AG20443 (cell line): ENCODE measurements at places on chromosomes 6 and 20.

DNA sequence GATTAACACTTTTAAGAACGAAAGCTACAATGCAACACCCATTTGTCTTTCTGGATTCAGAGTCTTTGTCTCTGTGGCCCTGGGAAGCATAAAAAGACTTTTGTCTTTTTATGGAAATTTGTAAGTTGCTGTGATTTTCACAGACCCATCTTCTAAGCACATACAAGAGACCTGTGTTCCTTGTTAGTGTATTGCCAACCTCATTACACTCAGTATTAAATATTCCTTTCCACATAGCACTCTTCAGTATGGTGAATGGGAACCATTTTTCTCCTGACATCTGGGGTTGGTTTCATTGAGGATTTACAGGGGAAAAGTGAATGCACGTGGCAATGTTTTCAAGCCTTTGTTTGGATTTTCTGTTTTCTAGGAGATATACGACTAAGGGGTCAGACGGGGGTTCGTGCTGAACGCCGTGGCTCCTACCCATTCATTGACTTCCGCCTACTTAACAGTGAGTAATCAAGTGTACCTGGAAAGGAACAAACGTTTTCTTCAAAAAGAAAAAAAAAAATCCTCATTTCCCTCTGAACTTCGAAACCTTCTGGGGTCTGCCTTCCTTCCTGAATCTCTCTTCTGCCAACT lies 141.7 kb downstream of the MTFR2 start:
- no peak for DNase-seq

DNA sequence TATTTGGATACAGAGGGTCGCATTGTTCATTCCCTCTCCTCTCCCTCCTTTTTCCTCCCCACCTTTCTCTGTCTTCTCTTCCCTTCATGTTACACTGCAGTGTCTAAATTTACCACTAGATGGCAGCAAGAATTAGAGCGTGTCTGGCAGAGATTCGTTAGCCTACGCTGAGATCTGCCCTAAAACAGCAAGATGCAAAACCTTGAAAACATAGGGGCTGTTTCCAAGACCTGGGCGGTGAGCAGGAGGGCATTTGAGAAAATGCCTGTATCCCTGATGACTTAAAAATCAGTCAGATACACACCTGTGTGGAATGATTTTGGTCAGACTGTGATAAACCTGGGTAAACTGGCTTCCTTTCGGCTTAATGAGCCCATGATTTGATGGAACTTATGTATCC lies 101.5 kb upstream of the ISM1 start:
- DNase-seq, result peak; percentile 71

GRCh38 chr6:132140189-132140588 lies 189.0 kb upstream of the CCN2 start:
- no peak for DNase-seq

DNA sequence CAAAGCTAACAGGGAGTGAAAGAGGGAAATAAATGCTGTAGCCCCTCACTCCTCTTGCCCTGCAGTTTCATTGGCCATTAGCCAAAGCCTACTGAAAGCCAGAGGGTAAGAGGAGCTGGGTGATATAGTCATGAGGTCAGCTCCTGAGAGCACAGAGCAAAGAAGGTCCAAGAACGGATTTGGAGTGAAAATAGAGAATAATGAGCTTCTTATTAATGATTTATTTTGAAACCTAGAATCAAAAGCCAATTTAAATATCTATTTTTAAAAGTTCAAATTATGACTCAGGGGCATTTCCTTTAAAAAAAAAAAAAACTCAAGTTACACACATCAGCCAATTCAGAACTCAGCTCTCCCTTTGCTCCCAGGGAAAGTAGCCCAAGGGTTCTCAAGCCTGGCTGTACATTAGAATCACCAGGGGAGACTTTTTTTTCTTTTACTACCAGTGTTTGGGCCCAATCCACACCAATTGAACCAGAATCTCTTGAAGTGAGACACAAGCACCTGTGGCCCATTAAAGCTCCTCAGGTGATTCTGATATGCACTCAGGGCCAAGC lies 79.1 kb downstream of the SNAP25 start:
- no peak for DNase-seq

- peak; percentile 86 for DNase-seq
Measured at GRCh38 chr20:37202267-37202943, 23.1 kb upstream of the MROH8 start.

DNA sequence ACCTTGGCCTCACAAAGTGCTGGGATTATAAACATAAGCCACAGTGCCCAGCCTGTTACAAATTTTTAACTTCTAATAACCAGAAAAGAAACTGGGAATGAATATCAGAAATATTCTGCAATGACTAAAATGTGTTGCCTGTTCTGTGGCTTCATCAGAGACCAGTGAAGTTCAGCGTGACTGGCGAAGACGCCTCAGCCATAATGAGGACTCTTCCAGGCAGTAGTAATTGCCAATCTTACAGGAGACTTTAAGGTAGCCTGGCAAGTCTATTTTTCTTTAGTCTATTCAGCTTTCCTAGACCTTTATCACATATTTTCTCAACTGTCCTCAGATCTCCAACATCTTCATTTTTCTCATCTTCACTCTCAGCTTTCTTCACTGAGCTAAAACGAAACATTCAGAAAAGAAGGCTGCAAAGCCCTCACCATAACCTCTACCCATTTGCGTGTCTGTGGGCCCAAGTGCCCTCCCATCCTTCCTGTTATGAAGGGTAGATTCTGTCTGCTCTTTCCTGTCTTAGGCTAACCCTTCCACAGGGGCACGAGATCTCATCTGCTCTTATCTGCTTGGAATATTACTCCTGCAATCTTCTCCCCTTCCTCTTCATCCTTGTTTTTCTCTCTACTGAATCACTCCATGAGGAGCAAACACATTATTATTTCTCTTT lies 42.0 kb upstream of the OLIG3 start:
- no peak for DNase-seq
